Cortex of kidney (tissue), 1 donor: ENCODE measurements at places on chromosomes 6 and 20.

DNA sequence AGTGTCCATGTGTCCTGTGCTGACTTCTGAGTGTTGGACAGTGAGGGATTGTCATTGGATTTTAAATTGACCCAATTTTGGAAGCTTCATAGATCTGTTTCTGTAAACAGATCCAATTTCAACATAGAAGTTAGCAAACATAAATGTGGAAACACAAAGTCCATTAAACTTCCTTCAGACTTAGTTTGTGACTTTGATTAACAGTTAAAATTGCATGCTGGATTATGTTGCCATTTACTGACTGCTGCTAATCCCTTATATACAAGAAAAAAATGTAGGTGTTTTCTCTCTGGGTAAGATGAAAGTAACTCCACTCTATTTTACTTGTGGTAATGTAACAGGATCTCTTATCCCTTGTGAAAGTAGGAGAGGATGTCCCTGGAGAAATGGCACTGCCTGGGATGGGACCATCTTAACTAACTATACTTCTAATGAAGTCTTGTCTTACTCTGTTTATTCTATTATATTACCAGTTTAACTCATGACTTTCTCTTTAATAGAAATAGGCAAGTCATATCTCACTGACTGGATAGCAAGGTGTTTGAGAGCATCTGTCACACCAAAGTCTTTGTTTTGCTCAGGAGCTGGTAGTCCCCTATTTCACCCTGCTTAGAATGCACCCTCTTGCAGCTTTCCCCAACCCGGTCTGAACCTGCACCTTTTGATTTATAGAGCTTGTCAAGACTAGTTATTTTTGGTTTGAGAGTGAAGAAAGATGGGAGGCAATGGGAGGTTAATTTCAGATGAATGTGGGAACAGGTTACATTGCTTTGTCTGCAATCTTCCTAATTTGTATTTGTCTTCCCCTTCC, 7.2 kb downstream of the TPX2 start:
- DNase-seq = no peak

GRCh38 chr6:1611572-1612298, 2.0 kb downstream of the FOXC1 start:
- no peak for DNase-seq

DNA sequence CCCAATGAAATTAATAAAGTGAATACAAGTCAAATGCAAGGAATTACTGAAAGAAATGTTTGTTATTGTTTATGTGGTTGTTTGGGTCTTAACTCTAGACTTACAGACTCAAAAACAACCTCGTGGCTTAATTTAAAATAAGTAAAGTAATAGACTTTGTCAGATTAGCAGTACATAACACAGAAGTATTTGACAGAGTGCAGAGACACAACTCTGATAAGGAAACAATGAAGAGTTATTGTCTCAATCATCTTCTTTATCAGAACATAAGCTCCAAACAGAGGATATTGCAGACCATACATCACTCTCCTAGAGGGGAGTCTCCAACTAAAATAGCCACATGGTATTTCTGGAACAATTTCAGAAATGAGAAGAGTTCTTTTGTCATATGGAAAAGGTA, 487.7 kb upstream of the HS3ST5 start:
- no peak for DNase-seq

DNA sequence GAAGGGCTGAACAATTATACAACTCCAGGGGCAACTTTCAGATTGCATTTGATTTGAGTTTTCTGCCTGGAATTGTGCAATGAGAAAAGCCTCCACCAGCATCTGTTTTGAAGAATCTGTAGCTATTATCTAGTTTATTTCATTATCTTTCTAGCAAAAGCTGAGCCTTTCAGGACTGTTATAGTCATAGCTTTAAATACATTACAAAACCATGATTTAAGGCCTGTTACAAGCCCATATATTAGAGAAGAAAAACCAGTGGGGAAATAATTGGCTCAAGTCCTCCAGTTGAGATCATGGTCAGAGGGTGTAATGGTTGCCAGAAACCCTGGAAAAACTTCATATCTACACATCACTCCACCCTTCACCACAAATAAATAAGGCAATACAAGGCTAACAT, 676.2 kb downstream of the HDGFL1 start:
- DNase-seq = no peak

GRCh38 chr20:36199345-36200257, 36.7 kb upstream of the AAR2 start:
- DNase-seq = no peak
